ENCODE measurements at places on chromosomes 16 and 17.

GRCh38 chr17:41772586-41773189 is 13.8 kb downstream of the JUP start:
- no peak for DNase-seq

DNA sequence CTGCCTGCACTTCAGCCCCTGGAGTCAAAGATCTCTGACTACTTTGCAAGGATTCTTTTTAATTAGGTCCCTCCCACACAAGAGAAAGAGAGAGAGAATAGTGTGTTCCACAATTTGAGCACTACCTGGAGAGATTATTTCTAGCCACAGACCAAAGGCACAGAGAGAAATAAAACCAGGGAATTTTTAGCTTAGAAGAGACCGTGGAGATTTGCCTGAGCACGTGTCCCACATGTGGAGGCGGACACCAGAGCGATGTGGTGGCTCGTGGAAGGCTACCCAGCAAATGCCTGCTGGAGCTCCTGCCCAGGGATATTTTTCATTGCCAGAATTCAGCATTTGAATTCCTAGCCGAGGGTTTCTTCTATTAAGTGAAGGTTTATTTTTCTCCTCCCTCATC is 50.6 kb downstream of the MGAT5B start:
- DNase-seq = no peak

DNA sequence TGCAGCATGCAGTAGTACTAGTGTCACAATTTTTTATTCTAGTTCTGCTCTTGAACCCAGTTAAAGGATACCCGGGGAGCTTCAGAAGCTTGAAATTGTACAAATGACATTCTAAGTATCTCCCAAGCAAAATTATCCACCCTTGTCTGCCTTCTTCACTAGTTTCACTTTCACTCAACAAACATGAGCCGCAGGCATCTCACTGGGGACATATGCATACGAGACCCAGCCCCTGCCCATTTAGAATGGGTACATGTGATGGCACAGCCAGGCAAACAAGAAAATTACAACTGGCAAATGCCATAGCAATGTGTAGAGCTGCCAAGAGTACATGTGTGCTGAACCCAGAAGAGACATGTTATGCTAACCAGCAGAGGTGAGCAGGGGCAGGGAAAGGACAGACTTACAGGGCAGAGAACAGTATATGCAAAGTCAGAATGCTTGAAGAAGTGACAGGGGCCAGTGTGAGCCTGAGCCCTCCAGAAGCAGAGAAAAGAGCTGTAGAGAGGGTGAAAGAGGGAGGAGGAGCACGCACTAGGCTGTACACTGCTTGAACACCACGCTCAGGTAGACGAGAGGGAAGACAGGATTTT is 8.3 kb downstream of the GINS2 start:
- DNase-seq = no peak

DNA sequence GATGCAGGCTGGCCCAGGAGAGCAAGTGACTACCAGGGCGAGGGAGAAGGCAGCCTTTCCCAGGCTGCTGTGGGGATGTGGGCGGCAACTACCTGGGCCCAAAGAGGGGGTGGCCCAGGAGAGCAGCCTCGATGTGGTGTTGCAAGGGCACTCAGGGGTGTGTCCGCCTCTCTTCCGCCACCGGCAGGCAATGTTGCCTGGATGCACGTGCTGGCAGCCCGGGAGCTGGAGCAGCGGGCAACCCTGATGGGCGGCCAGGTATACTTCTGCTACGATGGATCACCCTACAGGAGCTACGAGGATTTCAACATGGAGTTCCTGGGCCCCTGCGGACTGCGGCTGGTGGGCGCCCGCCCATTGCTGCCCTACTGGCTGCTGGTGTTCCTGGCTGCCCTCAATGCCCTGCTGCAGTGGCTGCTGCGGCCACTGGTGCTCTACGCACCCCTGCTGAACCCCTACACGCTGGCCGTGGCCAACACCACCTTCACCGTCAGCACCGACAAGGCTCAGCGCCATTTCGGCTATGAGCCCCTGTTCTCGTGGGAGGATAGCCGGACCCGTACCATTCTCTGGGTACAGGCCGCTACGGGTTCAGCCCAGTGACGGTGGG is 2.7 kb downstream of the HSD3B7 start:
- no peak for DNase-seq

DNA sequence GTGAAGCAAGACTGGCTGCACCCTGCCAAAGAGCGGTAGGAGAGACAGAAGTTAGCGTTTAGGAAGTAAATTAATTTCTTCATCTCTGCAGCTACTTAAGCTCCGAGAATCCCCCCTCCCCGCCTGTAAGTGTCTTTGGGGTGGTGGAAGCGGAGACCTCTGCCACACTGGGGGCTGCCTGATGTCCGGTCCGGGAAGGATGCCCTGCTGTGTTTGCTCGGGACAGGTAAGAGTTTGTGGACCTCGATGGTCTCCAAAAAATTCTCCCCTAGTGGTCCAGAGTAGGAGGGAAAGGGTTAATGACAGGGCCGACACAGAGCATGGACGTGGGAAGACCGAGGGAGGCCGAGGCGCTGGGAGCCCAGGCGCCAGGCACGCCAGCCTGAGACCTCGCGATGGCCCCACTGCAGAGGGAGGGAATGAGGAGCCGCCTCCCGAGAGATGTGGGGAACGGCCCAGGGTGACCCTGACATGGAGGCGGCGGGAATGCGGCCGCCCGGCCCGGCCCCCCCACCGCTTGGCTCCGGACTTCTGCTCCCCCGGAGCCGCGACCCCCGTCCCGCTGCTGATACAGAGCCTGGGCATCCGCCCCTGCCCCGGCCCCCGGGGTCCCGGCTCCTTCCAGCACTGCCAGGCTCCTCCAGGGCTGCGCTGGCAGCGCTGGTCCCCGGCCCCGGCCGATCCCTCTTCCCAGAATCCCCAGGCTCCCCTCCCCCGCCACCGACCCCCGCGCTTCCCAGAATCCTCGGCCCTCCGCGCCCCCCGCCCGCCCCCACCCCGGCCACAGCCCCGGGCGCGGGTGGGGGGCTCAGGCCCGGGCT is 680 bp downstream of the ZNF629 start:
- DNase-seq = no peak

- no peak for DNase-seq
Measured at GRCh38 chr16:66844009-66844341, 239 bp upstream of the CA7 start.
